NCI-H2081 (cell line): ENCODE measurements at places on chromosomes 6 and 20.

- no peak for DNase-seq
These were observed 150.3 kb downstream of the LINC00237 start for GRCh38 chr20:20955892-20956291.

- DNase-seq, result no peak
These were observed 648.6 kb downstream of the COL12A1 start for GRCh38 chr6:74557236-74557635.

- no peak for DNase-seq
These were observed 22.2 kb downstream of the XRN2 start for GRCh38 chr20:21325296-21325695.

DNA sequence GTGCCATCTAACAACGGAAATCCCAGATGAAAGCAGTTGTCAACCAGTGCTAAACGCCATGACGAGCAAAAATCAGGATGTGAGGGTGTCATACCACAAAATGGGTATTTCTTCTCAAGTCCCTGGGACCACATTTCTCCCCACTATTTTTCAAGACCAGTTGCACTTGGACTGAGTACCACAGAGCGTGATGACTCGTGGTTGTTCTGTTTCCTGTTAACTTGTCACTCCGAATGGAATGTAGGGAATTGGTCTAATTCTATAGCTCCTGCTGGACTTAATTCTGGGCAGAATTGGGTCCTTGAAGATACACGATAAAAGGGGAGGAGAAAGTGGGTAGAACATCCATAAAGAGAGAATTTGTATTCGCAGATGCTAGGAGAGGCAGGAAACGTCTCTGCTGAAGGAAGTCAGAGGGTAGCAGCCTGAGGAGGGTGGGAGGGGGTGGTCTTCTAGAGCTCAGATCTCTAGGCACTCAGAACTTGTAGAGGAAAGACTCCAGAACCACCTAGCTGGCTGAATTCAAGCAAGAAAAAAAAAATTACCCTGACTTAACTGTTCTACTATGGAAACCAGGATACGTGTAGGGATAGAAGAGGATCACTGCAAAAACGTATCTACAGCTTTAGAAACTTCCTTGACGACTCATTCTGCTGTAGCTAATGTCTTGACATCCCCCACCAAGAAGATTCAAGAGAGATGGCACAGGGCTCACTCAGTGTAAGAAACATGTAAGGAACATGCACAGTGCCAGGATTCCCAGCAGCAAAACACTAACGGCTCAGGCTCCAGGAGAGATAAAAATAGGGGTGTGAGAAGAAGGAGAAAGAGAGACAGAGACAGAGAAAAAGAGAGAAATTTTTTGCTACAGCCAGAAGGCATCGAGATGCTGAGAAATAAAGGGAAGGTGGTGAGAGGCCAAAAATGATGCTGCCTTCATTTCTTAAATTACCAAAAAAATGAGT is 494.7 kb downstream of the CD83 start:
- DNase-seq, result no peak

DNA sequence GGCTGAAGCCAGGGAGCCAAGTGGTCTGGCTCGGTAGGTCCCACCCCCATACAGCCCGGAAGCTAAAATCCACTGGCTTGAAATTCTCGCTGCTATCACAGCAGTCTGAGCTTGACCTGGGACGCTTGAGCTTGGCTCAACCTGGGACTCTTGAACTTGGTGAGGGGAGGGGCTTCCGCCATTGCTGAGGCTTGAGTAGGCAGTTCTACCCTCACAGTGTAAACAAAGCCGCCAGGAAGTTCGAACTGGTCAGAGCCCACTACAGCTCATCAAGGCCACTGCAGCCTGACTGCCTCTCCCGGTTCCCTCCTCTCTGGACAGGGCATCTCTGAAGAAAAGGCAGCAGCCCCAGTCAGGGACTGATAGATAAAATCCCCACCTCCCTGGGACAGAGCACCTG is 1337.7 kb downstream of the HACE1 start:
- DNase-seq, result no peak

DNA sequence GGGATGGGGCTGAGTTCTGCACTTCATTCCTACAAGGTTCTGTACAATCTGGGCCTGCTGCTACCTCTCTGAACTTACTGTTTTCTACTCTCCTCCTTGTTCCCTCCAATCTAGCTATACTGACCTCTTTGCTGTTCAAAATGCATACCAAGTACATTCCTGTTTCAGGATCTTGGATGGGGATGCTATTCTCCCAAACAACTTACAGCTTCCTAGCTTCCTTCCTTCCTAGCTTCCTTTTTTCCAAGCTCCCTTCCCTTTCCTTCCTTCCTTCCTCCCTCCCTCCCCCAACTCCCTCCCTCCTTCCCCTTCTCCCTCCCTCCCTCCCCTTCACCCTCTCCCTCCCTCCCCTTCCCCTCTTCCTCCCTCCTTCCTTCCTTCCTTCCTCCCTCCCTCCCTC is 117.9 kb downstream of the AHI1 start:
- DNase-seq, result no peak

DNA sequence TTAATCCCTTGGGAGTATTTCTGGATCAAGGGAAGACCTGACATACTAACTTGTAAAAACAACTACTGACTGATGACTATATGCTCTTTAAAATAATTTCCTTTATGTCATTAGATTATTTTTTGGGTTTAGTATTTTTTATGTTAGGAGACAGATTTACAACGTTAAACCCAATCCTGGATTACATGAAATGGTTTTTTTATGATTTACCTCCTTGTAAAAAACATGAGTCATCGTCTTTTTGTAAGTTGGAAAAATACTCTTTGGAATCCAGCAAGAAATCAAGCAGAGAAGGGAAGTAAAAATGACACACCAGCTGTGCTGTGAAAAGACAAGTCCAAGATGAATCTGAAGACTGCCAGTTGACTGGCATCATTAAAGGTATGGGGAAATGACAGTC is 6.7 kb downstream of the STK4 start:
- DNase-seq, result no peak

DNA sequence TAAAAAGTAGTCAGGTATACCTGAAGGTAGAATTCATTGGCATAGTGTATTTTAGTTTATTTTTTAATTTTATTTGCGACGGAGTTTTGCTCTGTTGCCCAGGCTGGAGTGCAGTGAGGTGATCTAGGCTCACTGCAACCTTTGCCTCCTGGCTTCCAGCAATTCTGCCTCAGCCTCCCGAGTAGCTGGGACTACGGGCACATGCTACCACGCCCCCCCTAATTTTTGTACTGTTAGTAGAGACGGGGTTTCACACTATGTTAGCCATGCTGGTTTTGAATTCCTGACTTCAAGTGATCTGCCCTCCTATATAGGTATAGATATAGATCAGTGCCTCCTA is 102.8 kb upstream of the PRSS16 start:
- no peak for DNase-seq

DNA sequence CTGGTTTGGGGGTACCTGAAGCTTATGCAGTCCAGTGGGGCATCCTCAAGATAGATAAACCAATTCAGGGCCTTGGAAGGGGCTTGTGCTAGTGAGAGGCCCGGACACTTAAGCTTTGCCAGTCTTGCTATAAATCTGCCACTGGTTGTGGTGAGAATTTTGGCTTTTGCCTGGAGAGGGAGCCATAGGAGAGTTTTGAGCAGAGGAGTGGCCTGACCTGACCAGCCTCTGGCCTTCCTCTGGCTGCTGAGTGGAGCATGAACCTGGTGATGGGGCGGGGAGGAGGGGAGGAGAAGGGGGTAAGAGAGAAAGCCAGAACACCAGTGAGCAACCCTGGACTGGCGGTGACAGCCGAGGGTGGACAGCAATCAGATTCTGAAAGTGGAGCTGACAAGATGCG is 7.1 kb downstream of the TMEM74B start:
- no peak for DNase-seq

DNA sequence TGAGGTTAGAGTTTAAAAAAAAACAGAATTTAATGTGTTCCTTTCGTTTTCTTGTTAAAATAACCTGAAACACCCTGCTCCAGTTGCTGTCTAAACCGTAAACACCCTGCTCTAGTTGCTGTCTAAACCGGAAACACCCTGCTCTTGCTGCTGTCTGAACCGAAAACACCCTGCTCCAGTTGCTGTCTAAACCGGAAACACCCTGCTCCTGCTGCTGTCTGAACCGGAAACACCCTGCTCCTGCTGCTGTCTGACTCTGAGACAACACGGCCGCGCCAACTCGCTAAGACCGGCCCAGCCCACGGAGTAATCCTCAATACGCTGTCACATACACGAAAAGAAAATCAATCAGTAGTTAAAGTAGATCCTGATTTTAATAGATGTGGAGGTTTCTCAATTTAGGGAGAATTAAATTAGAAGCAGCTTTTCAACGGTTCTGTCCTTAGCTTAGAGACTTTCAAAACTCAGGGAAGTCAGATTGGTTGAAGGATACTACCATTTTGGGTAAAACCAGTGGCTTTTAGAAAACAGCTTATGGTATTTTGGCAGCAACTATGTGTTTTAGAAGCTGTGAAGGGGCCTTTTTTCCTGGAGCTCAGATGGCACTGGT is 98.3 kb downstream of the RAMACL start:
- DNase-seq, result no peak

- DNase-seq, result peak; percentile 17
These were observed 3.4 kb upstream of the TBC1D7 start for GRCh38 chr6:13331516-13332348.

DNA sequence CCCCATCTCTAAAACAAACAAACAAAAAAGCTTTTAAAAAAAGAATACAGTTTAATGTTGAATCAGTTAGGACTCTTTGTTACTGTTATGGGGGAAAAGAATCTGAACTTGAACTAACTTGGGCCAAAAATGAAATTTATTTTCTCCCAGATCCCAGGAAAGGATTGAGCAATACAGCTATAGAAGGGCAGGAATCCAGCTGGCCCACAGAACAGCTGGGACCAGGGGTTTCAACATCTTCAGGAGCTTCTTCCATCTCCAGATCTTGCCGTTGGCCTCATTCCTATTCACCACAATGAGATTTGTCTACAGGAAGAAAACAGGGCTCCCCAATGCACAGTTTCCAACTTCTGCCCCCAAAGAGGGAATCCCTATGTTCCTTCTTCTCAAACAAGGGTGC is 43.2 kb upstream of the AKAP12 start:
- DNase-seq, result no peak

DNA sequence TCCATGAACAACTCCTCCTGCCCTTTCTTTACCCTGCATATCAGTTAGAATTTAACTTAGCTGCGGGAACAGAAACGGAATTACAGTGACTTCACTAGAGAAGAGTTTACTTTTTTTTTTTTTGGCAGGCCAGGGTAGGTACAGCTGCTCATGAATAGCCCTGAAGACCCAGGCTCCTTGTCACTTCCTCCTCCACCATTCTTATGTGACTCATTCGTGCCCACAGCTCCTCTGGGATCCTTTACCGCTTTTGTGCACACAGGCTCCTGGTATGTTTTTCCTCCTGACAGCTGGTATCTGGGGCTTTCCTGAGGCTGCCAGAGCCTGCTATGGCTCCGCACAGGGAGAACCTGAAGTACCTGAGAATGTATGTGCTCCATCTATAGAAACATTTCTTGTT is 3.9 kb upstream of the KCNS1 start:
- DNase-seq, result no peak

DNA sequence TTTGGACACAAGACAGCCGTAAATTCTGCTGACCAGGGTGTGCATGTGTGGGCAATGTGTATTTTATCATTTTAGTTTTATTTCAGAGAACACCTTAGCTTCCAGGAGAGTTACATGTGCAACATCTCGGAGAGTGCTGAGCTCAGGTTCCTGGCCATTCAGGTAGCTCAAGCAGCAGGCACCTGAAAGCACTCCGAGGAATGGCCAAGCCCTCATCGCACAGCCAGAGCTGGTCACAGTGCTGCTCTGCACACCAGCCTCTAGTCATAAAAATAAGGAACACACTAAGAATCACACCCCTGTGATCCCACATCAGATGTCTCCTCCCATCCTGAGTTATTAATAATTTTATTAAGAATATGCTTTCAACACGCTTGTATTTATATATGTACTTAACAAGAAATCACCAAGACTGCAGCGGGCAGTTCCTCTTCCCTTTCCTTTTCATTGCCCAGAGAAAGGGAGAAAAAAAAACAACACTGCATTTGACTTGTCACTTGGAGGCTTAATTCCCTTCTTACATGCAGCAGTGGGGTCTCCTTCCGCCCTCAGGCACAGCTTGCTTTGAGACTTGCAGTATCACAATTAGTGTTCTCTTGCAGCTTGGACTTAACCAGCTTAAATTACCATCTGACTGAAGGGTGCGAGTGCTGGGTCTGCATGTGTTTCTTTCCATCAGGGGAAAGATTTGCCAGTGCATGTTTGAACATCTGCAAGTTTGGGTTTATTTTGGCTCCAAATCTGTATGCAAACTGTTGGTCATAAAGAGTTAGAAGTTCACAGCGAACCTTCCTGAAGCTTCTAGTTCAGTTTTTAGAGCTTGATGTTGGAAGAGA is 36.0 kb upstream of the IRF4 start:
- no peak for DNase-seq

DNA sequence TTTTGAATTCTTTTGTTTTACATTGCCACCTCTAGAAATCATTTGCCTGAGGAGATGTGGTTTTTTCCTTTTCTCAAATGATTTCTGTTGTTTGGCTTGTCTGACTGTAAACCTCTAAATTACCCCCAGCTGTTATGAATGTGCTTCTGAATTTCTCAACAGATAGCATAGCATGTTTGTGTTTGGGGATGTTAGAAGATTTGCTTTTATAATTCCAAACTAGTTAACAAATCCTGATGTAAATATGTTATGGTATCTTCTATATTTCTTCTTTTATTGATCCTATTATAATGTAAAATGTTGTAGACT is 31.6 kb upstream of the EZR start:
- DNase-seq, result no peak

DNA sequence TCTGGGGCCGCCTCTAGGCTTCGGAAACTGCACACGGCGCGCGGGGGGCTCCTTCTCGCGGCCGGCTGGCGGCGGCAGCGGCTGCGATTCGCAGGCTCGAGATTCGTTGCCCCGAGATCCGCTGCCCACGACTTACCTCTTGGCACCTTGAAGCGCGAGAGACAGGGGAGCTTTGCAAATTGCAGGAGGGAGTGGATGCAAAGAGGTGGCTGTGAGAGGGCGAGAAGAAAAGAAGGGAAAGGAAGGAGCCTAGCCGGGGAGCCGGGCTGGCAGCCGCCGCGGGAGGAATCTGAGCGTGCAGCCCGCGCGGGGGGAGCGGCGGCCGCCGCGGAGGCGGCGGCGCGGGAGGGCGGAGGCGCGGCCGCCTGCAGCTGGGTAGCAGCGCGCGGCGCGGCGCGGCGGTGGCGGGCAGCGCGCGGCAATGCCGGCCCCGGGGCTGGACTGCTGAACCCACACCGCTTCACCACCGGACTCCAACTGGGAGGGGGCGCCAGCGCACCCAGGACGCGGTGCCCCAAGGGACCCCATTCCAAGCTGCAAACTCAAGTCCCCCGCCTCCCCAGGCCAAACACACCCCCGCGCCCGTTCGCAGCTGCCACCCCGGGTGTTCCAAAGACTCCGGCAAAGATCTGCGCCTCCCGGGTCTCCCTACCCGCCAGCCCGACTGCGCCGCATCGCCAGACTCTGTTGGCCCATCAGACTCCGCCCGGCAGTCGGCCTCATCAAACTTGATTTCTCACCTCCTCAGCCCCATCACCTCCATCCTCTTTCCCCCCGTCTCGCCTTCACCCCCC is 44.2 kb upstream of the SUPT3H start:
- DNase-seq, result peak; percentile 28

DNA sequence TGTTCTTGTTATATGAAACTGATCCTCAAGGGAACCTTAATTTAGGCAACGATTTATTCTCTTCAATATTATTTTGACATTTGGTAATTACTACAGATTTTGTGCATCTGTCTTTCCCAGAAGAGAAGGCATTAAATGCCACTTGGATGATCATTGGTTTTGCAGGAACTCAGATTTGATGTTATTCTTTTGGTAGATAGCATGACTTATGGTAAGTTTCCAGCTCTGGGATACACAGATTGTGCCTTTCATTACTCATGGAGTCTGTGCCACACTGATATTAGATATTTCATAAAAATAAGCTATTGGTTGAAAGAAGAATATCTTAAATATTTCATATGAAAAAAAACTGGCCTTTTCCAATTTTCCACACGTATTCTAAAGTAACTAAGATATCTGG is 120.1 kb downstream of the AIG1 start:
- DNase-seq, result no peak
